ENCODE measurements at places on chromosomes 2 and 18.

GRCh38 chr2:46979571-46979979 lies 64.0 kb upstream of the MCFD2 start:
- no peak for DNase-seq

GRCh38 chr2:100895402-100895801 lies 75.5 kb downstream of the NPAS2 start:
- no peak for DNase-seq

- DNase-seq: no peak
These were observed 693.9 kb downstream of the SATB2 start for GRCh38 chr2:198763793-198764192.

DNA sequence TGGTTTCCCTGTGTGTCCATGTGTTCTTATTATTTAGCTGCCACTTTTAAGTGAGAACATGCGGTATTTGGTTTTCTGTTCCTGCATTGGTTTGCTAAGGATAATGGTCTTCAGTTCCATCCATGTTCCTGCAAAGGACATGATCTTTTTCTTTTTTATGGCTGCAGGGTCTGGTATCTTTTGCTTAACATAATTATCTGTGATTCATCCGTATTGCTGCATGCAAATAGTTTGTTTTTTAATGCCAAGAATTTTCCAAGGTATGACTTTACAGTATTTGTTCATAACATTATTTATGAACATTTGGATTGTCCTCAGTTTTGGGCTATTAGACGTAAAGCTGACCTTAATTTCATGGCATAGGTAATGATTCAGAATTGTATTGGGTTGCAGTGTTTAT lies 17.8 kb downstream of the GIGYF2 start:
- no peak for DNase-seq

- DNase-seq: no peak
These were observed 127.2 kb downstream of the ANKRD44 start for GRCh38 chr2:197183355-197183754.

DNA sequence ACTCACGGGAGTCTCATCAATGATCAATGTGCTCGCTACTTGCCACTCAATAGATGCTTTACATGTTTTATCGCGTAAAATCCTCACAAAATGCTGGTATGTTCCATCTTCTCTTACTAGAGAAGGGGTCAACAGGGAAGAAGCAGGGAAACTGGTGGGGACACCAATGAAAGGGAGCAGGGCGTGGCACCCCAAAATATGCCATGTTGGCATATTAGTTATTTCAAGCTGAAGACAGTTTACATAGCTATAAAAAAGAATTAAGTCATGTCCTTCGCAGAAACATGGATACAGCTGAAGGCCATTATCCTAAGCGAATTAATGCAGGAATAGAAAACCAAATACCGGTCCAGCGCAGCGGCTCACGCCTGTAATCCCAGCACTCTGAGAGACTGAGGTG lies 8.1 kb upstream of the ZNF236 start:
- DNase-seq: no peak

DNA sequence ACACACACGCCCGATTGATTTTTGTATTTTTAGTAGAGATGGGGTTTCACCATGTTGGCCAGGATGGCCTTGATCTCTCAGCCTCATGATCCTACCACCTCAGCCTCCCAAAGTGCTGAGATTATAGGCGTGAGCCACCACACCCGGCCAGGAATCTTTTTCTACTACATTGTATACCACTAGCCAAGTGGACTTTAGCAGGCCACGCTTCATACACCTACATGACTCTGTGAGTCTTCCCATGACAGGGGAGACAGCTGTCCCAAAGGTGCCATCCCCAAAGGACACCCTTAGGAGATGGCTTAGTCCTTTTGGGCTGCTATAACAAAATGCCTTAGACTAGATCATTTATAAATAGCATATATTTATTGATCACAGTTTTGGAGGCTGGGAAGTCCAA lies 32.8 kb downstream of the ERMN start:
- DNase-seq: no peak

GRCh38 chr18:35239314-35239713 lies 1.5 kb upstream of the ZNF397 start:
- no peak for DNase-seq

GRCh38 chr2:138600732-138601457 lies 99.3 kb downstream of the SPOPL start:
- DNase-seq: peak; percentile 5

- no peak for DNase-seq
These were observed 69.4 kb upstream of the COPS8 start for GRCh38 chr2:237016121-237016915.

DNA sequence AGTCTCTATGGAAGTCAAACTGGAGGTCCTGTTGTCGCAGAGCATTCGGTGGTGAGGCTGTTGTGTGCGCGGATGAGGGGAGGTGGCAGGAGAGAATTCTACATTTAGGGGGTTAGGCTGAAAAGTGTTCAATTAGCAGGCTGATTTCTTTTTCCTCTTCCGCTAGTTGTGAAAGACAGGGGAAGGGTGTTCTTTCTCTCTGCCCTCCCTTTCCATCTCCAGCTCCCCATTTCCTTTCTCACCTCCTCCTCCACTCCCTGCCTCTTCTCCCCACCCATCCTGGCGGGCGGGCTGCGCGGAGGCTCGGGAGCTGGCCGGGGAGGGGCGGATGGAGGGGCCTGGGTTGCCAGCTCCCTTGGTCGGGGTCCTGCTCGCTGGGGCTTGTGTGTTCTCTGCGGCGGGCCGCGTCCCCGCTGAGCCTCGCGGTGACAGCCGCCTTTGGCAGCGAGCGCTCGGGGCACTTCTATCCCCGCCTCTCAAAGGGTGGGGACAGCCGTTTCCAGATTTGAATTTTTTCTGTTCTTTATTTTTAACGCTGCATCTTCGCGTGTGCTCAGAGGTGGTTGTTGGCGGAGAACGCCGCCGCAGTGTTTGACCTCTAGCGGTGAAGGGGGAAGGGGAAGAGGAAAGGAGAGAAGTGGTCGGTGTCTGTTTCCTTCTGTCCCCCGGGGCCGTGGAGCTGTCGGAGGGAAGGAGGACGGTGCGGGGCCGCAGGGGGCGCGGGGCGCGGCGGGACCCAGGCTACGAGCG lies 3.6 kb downstream of the SOX11 start:
- peak; percentile 57 for DNase-seq

GRCh38 chr18:58355243-58355642 lies 273.6 kb downstream of the ALPK2 start:
- no peak for DNase-seq

DNA sequence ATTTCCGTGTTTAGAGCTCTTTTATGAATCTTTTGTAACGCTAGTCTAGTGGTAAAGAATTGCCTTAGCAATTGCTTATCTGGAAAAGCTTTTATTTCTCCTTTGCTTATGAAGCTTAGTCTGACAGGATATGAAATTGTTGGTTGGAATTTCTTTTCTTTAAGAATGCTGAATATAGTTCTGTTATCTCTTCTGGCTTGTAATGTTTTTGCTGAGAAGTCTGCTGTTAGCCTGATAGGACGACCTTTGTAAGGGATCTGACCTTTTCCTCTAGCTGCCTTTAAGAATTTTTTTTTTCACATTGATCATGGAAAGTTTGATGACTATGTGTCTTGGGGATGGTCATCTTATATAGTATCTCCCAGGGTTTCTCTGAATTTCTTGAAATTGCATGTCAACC lies 101.1 kb downstream of the TRABD2A start:
- no peak for DNase-seq

- DNase-seq: no peak
These were observed 296.7 kb upstream of the ATP5MC3 start for GRCh38 chr2:175478096-175478768.

DNA sequence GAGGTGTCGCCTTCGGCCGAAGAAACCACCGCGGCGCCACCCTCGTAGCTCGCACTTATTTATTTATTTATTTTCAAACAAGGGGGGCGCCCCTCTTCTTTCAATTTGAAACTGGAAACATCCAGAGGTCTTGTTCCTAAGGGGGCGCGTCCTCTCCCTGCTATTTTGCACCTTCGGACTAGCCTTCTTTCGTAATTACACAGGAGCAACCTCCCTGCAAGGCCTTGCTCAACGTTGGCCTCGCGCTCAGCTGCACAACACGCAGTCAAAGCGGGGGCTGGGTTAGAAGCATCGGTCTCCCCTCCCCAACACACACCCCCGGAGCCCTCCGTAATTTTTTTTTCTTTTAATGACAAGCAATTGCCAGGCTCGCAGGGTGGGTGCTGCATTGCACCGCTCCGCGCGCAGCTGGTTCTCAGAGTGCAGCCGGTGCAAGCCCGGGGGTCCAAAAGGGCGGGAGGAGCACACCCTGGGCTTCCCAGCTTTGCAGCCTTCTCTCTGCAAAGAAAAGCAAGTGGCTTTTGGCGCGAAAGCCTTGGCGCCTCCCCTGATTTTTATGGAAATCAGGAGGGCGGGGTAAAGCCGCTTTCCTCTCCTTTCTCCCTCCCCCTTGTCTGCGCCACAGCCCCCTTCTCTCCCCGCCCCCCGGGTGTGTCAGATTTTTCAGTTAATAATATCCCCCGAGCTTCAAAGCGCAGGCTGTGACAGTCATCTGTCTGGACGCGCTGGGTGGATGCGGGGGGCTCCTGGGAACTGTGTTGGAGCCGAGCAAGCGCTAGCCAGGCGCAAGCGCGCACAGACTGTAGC lies at the start of gene MYCN:
TSS of gene MYCN (plus strand) at position 697 of the 807 bp plus-strand sequence. CDS start 1,515 bp downstream, outside the sequence.
- DNase-seq: peak; percentile 40

GRCh38 chr2:76506538-76506937 lies 795.8 kb upstream of the GCFC2 start:
- DNase-seq: no peak

GRCh38 chr18:64929036-64929435 lies 780.1 kb upstream of the LINC00305 start:
- peak; percentile 95 for DNase-seq

GRCh38 chr2:147519178-147519577 lies 325.7 kb upstream of the ACVR2A start:
- DNase-seq: no peak

GRCh38 chr2:78540255-78540654 lies 485.2 kb upstream of the REG3G start:
- no peak for DNase-seq

GRCh38 chr18:45997700-45998151 lies 30.6 kb upstream of the EPG5 start:
- no peak for DNase-seq

DNA sequence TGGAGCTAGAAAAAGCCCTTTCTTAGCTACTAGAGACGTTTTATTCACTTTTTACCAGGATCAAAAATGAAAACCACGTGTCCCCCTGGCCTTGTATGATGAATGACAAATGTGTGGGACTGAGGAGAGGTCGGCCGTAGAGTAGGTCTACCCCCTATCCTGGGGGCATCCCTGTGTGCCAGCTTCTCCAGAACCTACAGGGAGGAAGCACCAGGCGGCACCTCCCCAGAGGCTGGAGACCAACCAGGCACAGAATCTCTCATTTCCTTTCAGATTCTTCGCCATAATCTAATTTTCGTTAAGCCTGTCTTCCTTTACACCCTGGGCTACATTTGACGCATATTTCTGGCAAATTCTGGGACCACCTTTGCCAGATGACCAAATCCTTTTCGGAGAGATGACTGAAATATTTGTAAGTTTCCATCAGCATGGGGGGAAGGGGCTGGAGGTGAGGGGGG lies 15.9 kb downstream of the TWIST2 start:
- no peak for DNase-seq

DNA sequence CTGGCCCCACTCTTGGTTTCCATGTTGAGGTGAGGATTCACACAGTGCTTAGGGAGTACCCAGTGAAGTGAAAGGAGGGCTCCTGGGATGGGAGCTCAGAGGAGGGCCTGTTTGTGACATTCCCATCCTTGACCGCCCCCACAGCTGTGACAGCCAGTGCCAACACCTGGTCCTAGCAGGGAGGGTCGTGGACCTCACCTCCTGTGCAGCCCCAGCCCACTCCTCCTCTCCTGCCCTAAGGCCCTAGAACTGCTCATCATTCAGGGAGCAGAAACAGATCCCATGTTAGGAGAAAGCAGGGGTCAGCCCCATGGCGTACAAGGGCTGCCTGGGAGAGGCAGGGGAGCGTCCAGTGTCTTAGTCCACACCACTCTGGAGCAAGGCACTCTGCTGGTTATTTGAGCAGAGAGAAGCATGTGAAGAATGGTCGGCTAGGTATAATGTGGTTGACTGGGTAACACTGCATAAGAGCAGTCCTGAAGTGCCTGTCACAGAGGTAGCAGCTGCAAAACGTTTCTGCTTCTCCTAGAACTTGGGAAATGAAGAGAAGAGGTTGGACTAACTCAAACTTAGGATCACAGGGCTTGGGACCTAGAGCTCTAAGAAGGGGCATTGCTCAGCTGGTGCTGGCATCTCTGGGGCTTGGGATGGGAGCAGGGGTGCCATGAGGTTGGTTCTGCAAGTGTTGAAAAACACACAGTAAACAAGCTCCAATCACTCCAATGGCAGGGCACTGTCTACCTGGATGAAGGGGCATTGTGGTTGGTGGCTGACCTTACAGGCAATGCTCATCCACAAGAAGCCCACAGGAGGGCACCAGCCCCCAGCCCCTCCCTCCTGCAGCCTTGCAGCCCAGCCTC lies 55.6 kb downstream of the FAM168B start:
- DNase-seq: no peak

DNA sequence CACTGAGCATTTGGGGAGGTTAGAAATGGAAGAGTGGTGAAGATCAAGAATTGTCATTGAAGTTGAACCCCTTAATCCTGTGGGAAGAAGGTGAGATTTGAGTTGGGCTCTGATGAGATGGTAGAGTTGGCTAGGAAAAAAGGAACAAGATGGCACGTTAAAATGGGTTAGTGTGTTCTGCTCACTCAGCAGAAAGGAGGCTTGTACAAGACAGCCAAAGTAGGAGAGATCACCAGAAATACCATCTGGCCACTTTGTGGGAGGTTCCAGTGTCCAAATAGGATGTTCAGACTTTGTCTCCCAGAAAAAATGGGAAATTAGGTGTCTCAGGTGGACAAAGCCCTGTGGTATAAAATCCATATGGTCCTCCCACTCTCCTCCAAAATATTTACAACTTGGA lies 56.0 kb upstream of the SLC14A2 start:
- DNase-seq: no peak

DNA sequence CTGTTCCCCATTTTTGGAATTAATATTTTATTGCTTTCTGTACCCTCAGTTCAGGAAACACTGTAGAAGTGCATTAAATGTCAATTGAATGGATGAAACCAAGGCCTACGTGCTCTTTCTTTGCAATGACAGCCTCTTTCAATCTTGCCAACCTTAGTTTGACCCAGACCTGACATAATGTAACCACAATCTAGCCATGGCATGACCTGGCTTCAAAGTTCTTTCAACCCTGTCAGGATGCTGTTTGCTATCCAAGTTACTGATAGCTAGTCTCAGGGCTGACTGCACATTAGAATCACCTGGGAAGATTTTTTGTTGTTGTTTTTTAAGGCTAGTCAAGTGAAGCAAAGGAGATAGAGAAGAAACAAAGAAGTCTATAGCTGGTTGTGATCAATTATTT lies 190.9 kb upstream of the PKDCC start:
- DNase-seq: no peak

- no peak for DNase-seq
These were observed 7.8 kb downstream of the HS1BP3 start for GRCh38 chr2:20643060-20643459.

- no peak for DNase-seq
These were observed 86.0 kb downstream of the COL3A1 start for GRCh38 chr2:189060096-189060642.

- no peak for DNase-seq
These were observed 2041.4 kb upstream of the CELF4 start for GRCh38 chr18:39607034-39607433.
